ENCODE measurements at places on chromosomes 5 and 9.
A peak's percentile ranks its signal among the peaks of the same experiment; 100 is the strongest.

DNA sequence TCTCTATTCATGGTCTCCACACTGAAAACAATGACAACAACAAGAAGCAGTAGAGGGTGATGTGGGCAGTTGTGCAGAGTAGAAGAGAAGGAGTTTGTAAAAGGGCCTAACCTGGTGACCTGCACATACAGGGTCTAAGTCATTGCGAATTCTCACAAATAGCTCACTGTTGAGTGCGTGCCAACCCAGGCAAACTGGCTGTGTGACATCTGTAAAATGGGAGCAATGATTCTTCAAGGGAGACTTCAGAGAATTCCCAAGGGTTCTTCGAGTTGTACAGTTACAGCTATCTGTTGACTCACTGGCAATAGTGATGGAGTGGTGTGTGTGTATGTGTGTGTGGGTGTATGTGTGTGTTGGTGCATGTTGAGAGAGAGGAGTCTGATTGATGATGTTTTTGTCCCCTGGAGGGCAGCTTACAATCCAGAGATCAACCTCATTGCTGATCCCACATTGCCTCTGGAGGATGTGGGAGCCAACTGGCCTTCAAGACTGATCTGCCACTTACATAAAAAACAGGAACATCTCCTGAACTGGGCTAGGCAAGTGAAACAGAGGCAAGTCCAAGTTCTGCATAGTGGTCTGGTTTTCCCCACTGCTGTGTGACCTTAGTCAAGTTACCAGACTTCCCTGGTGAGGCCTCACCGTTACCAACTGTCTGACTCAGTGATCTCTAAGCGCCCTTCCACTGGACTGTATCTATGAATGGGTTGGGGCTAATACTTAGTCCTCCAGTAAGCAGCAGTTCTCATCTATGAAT is 3.2 kb downstream of the FAT2 start:
- H3K36me3 ChIP-seq: no peaks in the 10 kb centered on the region
- no peak overlapping the region for H3K27ac ChIP-seq
- no peaks in the 10 kb centered on the region for H3K4me1 ChIP-seq
- peaks cover 2% of the 10 kb centered on the region for H3K27me3 ChIP-seq
- no peak for DNase-seq

DNA sequence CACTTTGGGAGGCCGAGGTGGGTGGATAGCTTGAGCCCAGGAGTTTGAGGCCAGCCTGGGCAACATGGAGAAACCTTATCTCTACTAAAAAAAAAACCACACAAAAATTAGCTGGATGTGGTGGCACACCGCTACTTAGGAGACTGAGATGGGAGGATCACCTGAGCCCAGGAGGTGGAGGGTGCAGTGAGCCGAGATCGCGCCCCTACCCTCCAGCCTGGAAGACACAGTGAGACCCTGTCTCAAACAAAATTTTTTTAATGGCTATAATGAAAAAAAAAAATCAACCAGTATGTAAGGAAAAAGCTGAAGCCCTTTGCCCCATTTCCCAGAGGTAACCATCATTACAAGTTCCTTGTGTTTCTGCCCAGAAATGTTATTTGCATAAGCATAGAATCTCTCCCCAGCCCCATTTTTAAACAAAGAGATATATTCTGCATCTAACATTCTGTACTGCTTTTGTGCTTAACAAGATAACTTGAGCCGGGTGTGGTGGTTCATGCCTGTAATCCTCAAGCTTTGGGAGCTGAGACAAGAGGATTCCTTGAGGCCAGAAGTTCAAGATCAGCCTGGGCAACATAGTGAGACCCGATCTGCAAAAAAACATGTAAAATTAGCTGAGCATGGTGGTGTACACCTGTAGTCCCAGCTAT is 35.1 kb upstream of the KCNIP1 start:
- no peak overlapping the region for H3K27ac ChIP-seq
- no peak overlapping the region for H3K4me3 ChIP-seq
- no peak for DNase-seq

- H3K27ac ChIP-seq: no peak overlapping the region
- H3K36me3 ChIP-seq: no peaks in the 10 kb centered on the region
- no peak for DNase-seq
- no peak overlapping the region for H3K4me3 ChIP-seq
Measured at GRCh38 chr5:137220523-137220927, 278.6 kb downstream of the SPOCK1 start.

DNA sequence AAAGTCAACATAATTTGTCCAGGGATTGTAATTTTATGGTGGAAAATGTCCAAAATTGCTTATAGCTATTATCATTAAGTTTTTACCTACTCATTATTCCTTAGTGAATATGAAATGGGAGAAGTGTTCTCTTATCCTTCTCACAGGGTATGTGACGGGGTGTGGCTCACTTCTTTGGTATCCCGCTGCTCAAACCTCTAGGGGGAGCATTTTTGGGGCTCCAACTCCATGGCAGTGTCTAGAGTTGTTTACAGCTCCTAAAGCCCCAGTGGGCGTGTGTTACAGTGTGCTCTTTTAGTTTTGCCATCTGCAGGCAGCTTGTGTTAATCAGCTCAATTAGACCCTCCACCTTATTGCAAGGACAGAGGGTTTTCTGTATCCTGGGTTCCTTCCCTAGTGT is 89.4 kb downstream of the CDKN2A start:
- no peak overlapping the region for H3K27ac ChIP-seq
- no peaks in the 10 kb centered on the region for H3K36me3 ChIP-seq
- H3K27me3 ChIP-seq: no peaks in the 10 kb centered on the region
- no peak overlapping the region for H3K4me3 ChIP-seq
- DNase-seq: no peak
- peaks cover 8% of the 10 kb centered on the region for H3K4me1 ChIP-seq

DNA sequence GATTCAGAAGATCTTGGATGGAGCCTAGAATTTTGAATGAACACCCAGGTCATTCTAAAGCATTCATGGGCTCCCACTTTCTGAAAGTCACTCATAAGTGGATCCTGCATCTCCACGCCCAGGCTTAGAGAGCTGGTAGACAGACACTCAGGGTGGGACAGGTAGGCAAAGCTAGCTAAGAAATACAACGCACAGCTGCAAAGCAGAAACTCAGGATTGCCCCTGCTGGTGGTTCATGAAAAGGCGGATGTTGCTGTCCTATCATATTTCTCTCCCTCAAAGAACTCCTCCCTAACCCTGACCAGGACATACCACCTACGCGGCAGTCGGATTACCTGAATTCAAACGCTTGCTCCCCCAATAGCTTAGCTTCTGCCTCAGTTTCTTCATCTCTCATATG is 226.5 kb downstream of the GLIS3 start:
- H3K4me3 ChIP-seq: no peak overlapping the region
- no peaks in the 10 kb centered on the region for H3K36me3 ChIP-seq
- H3K4me1 ChIP-seq: no peaks in the 10 kb centered on the region
- DNase-seq: no peak

- no peak overlapping the region for H3K4me3 ChIP-seq
- H3K27ac ChIP-seq: no peak overlapping the region
- no peaks in the 10 kb centered on the region for H3K27me3 ChIP-seq
Measured at GRCh38 chr5:9781890-9782289, 151.7 kb upstream of the TAS2R1 start.

GRCh38 chr5:94545870-94546625 is 72.4 kb downstream of the KIAA0825 start:
- H3K36me3 ChIP-seq: no peaks in the 10 kb centered on the region
- no peak overlapping the region for H3K4me3 ChIP-seq
- no peak for DNase-seq
- H3K27ac ChIP-seq: no peak overlapping the region

GRCh38 chr5:125696762-125697161 is 726.4 kb upstream of the GRAMD2B start:
- no peaks in the 10 kb centered on the region for H3K4me1 ChIP-seq
- no peak overlapping the region for H3K27ac ChIP-seq
- H3K36me3 ChIP-seq: no peaks in the 10 kb centered on the region
- no peak for DNase-seq
- no peak overlapping the region for H3K4me3 ChIP-seq

- H3K27me3 ChIP-seq: no peaks in the 10 kb centered on the region
- peaks cover 13% of the 10 kb centered on the region for H3K4me1 ChIP-seq
- peaks cover 19% of the 10 kb centered on the region for H3K36me3 ChIP-seq
- H3K4me3 ChIP-seq: no peak overlapping the region
- no peak for DNase-seq
Measured at GRCh38 chr5:132445640-132445923, 45.0 kb downstream of the IRF1 start.

DNA sequence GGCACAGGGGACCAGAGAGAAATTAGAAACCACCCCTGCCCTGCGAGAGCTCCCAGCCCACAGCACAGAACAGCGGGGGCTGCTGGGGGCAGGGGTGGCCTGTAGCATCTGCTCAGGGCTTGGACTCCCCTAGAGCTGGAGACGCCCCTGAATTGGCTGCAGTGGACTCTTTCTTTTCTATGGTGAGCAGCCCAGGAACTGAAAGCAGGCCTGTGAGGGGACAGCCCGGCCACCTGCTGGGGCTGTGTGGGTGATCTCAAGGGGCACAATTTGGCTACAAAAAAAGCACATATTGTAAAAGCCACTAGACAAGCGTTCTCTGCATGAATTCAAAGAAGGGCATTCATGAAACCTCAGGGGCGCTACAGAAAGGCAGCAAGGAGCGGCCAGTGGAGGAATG is 57.5 kb upstream of the ICE1 start:
- no peaks in the 10 kb centered on the region for H3K27me3 ChIP-seq
- no peak for DNase-seq
- H3K4me3 ChIP-seq: no peak overlapping the region
- H3K36me3 ChIP-seq: no peaks in the 10 kb centered on the region
- H3K27ac ChIP-seq: no peak overlapping the region

DNA sequence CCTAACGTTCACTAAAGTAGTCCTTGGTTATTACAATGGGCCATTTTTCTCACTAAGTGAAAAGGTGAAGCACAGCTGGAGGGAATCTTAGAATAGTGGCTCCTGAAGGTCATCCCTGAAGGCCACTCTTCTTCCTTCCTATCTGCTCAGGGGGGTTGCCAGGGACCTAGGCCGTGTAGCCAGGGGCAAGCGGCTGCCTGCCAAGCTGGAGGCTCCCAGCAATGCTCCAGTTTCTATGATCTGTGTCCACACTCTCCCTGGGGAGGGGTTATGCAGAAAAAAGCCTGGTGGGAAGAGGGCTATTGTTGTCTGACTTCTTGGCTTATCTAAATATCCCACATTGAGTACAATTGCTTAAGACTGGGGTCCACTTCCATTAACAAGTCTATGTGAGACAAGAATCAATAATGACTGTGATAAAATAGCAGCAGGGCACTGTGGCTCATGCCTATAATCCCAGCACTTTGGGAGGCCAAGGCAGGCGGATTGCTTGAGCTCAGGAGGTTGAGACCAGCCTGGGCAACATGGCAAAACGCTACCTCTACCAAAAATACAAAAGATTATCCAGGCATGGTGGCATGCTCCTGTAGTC is 3.8 kb downstream of the NMRK1 start:
- DNase-seq: no peak
- no peaks in the 10 kb centered on the region for H3K27me3 ChIP-seq
- no peak overlapping the region for H3K27ac ChIP-seq
- no peaks in the 10 kb centered on the region for H3K36me3 ChIP-seq
- no peak overlapping the region for H3K4me3 ChIP-seq

DNA sequence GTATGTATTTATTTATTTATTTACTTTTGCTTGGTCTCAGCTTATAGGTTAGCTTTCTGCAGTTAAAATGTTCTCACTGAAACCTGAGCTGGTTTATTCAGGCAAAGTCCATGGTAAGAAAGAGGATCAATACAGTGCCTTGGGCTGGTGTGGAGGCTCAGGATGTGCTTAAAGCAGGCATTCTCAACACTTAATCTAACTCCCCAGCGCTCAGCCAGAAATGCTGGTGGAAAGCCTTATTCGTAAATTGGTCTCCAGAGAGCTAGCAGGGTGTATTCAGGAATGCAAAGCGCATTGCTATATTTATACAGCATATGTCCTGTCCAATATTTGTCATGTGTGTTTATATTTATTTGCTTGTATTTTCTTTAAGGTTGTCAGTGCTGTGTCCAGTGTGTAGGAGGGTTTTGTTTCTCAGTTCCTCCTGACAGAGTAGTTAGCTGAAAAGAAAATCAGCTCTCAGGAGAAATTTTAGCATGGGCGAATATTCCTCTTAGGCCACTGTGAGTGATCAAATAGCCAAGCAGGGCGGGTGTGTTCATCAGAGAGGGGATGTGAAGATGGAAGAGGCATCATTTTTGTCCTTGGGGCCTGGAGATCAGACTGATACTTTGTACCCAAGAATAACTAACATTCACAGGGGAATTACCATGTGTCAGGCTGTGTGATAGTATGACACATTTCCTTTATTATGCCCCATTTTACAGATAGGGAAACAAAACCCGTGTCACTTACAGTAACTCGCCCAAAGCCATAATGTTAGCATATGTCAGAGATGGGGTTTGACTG is 65.8 kb downstream of the DOCK2 start:
- H3K36me3 ChIP-seq: peaks cover 41% of the 10 kb centered on the region
- peaks cover 51% of the 10 kb centered on the region for H3K4me1 ChIP-seq
- peak overlapping the region; percentile 89 for H3K27ac ChIP-seq
- no peaks in the 10 kb centered on the region for H3K27me3 ChIP-seq
- H3K4me3 ChIP-seq: no peak overlapping the region

GRCh38 chr5:158644301-158644700 is 455.4 kb downstream of the EBF1 start:
- no peaks in the 10 kb centered on the region for H3K36me3 ChIP-seq
- no peaks in the 10 kb centered on the region for H3K4me1 ChIP-seq
- H3K4me3 ChIP-seq: no peak overlapping the region
- H3K27me3 ChIP-seq: no peaks in the 10 kb centered on the region
- no peak overlapping the region for H3K27ac ChIP-seq

DNA sequence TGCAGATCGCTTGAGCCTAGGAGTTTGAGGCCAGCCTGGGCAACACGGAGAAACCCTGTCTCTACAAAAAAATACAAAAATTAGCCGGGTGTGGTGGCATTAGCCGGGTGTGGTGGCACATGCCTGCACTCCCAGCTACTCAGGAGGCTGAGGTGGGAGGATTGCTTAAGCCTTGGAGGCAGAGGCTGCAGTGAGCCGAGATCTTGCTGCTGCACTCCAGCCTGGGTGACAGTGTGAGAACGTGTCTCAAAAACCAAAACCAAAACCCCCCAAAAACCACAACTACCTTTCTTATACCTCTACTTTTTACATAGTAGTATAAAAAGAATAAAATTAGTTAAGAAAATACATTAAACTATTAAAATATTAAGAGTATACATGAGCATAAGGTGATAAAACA is 121.2 kb downstream of the RAPGEF6 start:
- peaks cover 14% of the 10 kb centered on the region for H3K4me1 ChIP-seq
- DNase-seq: no peak
- peak overlapping the region; percentile 67 for H3K27ac ChIP-seq
- H3K36me3 ChIP-seq: peaks cover 2% of the 10 kb centered on the region
- H3K27me3 ChIP-seq: no peaks in the 10 kb centered on the region

DNA sequence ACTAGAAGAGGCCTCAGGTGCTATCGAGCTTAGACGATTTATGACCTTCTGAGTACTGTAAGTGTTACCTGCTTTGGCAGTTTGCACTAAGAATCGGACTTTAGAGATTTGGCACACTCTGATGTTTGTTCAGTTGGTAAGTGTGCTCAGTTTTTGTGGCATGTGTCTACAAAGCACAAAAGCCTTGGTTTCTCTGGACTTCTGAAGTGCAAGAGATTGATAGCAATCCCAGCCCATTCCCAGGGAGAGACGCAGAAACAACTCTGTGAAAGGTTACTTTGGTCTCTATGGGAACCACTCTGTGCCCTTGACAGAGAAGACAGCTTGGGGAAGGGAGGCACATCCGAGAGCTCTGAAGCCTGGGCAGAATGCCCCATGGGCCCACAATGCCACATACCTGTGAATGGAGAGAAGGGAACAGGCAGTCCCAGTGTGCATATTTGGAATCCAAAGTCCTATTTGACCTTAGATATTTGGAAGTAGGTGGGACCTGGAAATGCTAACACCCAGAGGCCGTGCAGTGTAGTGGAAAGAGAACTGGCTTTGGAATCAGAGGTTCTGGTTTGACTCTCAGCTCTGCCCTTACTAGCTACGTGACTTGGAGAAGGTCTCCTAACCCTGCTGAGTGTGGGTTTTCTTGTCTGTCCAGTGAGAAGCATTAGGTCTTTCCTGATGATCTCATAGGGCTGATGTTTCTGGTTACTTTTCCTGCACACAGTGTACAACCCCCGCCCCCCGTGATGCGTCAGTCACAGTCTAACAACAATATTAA is 194.3 kb upstream of the VLDLR start:
- no peak overlapping the region for H3K27ac ChIP-seq
- no peaks in the 10 kb centered on the region for H3K36me3 ChIP-seq

Measured in GM12878 (cell line).